ENCODE measurements at places on chromosomes 3 and 15.

DNA sequence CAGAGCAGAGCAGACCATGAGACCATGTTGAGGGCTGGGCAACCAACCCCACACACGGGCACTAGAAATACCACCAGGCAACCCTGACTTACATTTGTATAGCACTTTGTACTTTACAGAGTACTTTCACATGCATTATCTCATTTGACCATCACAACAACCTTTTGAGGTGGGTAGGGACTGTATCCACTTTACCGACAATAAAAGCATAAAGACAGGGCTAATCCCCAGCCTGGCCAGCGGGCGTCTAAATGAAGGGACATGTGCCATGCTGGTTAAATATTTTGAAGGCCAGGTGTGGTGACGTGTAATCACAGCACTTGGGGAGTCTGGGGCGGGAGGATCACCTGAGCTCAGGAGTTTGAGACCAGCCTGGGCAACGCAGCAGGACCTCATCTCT lies 23.6 kb downstream of the RASGRP1 start:
- DNase-seq, result no peak

- no peak for DNase-seq
These were observed 444 bp upstream of the ABHD14A start for GRCh38 chr3:51974277-51974962.

DNA sequence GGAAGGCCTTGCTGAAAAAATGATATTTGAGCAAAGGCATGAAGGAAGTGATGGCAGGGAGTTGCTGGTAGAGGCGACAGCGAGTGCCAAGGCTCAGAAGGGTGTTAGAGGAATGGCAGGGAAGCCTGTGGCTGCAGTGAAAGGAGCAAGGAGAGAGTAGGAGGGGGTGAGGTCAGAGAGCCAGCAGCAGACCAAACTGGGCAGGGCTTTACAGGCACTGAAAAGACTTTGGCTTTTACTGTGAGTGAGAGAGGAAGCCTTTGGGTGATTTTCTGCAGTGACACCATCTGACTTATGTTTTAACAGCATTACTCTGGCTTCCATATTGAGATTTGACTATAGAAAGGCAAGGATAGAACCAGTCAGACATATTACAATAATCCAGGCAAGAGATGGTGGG lies 11.4 kb downstream of the TICRR start:
- no peak for DNase-seq

DNA sequence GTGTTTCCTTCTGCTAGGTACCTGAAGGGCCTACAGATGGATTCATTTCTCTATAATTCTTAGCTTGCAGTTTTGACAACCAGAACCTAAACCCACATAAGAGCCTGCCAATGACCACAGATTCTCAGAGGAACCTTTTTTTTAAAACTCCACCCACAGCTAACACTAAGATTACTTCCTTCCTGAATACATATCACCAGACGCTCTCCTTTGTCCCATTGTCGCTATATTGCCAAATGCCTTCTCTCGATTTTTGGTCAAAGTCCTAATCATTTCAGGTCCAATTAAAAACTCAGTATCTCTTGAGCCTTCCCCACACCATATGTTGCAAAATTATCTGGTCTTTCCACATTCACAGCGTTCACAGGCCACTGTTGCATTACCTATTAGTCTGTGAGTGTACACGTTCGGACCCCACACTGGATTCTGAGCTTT lies 12.4 kb downstream of the ZNF710 start:
- DNase-seq, result peak; percentile 52

DNA sequence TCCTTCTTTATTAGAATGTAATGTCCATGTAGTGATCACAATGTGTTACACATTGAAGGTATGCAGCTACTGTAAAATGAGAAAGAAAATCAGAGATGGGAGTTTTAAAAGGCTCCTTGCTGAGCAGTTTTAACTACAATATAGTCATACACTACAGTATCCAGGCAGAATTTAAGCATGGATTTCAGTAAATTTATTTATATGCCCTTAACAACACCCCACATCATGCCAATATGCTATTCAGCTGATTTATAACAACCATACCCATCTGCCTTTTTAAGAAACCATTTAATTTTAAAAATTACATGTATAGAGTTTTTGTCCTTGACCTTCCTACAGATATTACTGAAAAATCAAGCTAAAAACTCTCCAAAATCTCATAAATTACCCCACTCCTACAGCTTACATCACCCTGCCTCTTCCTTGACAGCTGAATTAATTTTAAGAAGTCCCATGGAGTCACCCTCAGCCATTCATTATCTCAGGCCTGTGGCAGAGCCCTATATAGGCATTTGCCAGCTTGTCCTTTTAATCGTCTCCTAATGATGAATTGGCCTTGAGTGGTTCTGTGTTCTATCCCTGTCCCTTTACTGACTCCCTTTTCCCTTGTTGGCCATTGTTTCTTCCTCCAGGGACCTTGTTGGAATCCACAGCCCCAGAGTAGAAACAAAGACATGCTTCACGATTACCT lies 797.6 kb upstream of the ARRDC4 start:
- DNase-seq, result no peak

DNA sequence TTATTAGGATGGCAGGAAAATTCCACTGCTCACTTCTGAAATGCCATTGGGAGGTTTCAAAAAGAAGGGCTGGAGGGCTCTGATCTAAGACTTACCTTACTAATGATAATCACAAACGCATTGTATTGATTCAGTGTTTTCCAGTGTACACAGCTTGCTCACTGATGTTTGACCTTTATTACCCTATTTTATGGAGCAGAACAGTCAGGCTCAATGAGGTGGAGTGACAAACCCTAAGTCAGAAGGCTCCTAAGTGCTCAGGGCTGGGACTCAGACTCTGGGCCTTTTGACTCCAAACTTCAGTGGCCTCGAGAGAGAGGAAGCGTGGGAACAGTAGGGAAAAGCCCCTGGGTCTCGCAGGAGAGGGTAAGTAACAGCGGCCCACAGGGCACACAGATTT lies 20.3 kb upstream of the RAD18 start:
- no peak for DNase-seq

DNA sequence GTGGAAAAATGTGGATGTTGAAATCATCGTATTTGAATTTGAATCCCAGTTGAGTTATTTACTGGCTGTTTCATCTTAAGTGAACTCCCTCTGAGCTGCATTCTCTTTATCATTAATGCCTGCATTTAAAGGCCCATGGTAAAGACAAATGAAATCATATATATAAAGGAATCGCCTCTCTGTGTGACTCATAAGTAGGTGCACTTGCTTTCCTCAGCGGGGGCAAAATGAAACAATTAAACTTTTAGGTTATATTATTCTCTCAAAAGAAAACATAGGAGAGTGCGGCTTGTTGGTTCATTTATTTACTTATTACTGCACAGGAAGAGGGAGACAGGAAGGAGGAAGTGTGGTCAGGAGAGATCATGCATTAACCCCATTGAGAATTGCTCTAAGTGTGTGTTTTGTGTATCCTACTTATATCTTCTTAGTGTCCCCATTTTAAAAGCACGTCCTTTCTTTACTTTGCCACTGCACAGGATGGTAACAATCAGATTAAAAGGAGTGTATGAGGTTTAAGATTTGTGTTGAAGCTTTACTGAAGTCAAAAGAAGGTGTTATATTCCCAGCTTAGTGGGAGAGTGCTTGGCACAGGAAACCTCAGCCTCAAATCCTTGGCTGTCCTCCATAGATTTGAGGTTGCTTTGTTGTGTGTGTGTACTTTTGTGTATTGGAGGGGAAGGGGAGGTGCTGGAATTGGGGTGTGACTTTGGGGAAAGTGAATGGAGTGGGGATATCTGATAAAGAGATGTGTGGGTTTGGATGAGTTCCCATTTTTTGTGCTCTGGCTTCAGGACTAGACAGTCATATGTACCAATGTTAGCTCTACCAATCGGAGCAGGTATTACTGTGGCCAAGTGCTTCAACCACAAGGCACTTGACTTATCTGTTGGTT lies 595.8 kb upstream of the NR2F2 start:
- DNase-seq, result peak; percentile 26

DNA sequence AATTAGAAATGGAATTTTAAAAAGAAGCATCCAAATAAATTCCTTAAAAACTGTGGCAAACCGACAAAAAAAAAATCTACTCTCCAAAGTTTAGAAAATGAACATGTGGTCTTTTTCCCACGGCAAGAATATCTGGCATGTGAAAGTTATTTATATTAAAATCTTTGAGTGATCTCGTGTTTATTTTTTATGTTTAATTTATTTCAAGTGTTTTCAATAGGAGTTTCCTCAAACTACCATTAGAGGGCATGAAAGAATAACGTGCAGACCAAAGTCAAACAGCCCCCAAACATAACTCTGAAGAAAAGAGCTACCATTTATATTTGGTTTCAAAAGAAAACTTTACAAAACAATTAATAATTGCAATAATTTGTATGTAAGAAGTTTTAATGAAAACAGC lies 286.4 kb downstream of the ZIC4 start:
- DNase-seq, result peak; percentile 7

DNA sequence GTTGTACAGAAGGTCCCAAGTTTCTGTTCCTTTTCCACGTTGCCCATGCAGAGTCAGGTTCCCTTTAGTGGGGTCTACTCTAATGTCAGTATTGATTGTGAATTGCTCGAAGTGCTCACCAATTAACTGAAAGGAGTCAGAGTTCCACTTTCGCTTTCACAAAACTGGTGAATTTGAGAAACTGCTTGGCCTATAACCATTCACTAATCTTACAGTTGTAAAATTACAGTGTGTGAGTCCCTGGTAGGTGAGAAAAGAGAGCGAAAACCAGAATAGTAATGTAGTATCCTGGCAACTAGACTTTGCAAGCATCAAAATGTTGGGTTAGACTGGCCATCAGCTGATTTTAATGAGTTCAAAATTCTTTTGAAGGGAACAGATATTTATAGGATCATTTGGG lies 237.5 kb upstream of the CHRM5 start:
- DNase-seq, result no peak

DNA sequence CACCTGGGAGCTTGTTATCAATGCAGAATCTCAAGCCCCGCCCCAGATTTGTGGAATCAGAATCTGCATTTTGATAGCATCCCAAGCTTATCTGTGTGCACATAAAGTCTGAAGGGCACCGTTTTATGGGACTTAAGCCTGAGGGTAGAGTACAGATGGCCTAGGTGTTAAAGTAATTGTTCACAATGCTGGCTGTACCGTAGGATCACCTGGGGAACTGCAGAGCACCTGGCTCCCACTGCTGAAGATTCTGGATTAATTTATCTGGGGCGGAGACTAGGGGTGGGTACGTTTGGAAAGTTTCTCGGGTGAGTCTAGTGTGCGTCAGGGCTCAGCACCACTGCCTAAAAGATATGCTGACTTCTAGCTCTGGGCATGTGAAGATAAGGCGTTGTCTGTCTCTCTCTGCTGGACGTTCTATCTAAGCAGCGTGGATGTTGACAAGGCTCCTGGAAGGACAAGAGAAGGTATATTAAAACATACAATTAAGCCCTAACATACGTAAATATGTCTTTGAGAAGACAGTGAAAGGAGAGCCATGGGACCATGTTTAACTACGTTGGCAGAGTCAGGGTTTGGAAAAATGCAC lies 63.2 kb upstream of the RASGRP1 start:
- DNase-seq, result peak; percentile 73

GRCh38 chr3:117443014-117443413 lies 733.4 kb downstream of the TUSC7 start:
- DNase-seq, result peak; percentile 3

DNA sequence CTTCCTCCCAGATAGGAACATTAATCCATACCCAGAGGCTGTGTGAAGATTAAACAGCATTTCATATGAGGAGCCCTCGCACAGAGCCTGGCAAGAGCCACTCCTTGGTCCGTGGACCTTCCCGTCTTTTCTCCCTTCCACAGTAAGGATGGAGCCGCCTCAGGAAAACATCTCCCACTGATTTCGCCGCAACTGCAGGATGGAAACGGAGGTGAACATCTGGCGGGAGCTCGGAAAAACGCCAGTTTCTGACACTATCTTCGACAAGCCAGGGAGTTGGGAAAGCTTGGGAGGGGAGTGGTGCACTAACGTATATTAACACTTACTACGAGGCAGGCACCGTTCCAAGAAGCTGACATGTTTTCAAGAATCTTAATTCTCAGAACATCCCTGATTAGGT lies 157.9 kb downstream of the XXYLT1 start:
- no peak for DNase-seq

- no peak for DNase-seq
These were observed 61.7 kb downstream of the B3GALNT1 start for GRCh38 chr3:161043336-161044035.

- DNase-seq, result peak; percentile 41
These were observed 160.7 kb downstream of the FHIT start for GRCh38 chr3:61090389-61091169.

- no peak for DNase-seq
These were observed 15.8 kb upstream of the ARHGEF26 start for GRCh38 chr3:154105218-154105975.

- no peak for DNase-seq
These were observed 42.3 kb upstream of the ROPN1 start for GRCh38 chr3:124034016-124034843.

DNA sequence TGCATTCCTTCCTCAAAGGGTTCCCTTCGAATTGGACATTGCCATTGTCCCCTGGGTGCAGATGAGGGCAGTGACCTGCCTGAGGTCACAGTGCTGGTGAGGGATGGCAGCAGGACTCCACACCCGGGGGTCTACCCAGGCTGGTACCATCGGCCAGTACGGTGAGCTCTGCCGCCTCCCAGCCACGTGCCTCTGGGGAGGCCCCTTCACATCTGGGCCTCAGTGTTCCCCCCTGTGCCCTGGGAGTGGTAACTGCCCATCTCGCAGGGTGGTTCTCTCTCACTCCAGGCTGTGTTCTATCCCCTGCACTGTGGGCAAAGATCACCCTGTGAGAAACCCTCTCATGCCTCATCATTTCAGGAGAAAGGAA lies 99.4 kb upstream of the IQSEC1 start:
- DNase-seq, result no peak

DNA sequence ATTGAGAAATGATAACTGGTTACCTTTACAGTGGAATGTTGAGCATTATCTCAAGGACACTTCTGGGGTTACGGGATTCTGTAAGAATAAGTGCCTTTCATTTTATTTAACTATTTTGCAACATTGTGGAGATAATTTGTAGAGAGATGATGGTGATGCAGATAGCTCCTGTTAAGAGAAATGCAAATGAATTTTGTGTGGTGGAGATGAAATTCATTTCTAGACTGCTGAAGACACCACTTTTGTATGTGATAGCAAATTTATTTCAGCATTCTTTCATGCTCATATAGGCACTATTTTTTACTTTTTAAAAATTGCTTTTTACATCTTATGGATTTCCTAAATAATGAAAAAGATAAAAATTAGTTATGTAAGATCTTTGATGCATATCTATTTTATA lies 463.3 kb upstream of the CBLB start:
- no peak for DNase-seq

- DNase-seq, result no peak
These were observed 163.2 kb downstream of the RSL24D1 start for GRCh38 chr15:55033574-55033973.

DNA sequence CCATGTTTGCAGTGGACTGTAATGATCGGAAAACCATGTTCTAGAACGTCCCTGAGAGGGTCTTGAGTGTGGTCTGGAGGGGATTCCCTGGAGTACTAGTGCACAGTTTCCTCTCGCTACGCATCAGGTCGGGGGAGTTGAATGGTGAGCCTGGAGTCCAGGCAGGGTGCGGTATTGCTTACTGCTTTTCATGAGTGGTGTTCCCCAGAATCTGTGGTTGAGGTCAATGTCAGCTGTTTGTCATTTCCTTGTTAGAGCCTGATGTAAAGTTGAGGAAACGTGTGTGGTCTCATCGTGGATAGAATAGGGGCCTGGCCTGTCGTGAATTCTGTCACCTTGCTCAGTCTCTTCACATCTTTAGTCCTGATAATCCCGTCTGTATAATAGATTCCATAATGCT lies 328.2 kb upstream of the LRRFIP2 start:
- no peak for DNase-seq

All from hematopoietic multipotent progenitor cell treated with erythropoietin and hydrocortisone succinate and interleukin-3 and kit ligand, for 6 days (in vitro differentiated cells).